Right hindlimb (tissue), 1 donor: ENCODE measurements at places on chromosomes 6 and 20.
A peak's percentile ranks its signal among the peaks of the same experiment; 100 is the strongest.

GRCh38 chr6:32148289-32149091 is 3.2 kb downstream of the PRRT1 start:
- DNase-seq = peak; percentile 81

- DNase-seq = no peak
Observed at GRCh38 chr6:102619585-102619984, 1226.1 kb downstream of the GRIK2 start.

DNA sequence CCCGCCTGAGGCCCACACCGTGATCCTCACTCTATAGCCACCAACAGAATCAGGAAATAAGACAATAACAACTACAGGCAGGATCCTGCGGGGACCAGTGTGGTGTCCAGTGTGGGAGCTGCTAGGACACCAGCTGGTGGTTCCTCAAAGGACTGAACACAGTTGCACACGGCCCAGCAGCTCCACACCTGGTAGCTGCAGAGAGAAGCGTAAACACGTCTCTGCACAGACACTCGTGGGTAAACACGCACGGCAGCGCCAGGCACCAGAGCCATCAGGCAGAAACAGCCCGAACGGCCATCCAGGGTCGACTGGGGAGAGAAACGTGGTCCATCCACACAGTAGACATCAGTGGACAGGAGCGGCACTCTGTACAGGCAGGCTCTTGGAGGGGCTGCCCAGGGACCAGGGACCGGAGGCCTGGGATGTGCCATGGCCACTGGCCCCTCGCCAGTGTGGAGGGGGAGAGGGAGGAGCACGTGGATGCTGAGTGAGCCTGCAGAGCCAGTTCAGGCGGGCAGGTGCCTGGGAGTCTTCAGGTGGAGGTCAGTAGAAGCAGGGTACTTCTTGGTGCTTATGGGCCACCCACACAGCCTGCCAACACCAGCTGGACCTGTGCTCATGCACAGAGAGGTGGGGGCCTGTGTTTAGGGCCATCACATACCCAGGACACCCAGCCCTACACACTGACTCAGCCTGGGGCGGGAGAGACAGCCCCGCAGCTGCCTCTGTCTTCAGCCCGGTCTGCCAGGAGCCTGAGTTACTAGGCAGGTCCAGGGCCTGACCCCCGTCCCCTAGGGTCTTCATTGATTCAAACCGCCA is 7.4 kb upstream of the LAMA5 start:
- no peak for DNase-seq

GRCh38 chr6:156256161-156256560 is 521.0 kb upstream of the ARID1B start:
- DNase-seq = no peak

- no peak for DNase-seq
Observed at GRCh38 chr6:44556046-44556445, 168.5 kb downstream of the CDC5L start.

DNA sequence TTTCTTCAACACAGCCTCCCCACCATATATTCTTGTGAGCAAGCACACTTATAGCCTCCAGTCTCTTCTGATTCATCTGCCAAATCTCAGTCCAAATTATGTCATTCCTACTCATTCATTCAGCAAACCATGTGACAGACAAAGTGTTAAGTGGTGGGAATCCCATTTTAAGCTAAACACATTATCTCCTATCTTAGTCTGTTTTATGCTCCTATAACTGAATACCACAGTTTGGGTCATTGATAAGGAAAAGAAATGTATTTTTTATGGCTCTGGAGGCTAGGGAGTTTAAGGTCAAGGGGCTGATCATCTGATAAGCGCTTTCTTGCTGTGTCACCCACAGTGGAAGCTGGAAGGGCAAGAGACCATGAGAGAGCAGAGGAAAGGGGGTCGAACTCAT is 23.9 kb upstream of the SMIM13 start:
- no peak for DNase-seq

- no peak for DNase-seq
Observed at GRCh38 chr20:23501926-23502325, 11.0 kb downstream of the CST8 start.

- no peak for DNase-seq
Observed at GRCh38 chr6:135233686-135234491, 52.8 kb downstream of the MYB start.

DNA sequence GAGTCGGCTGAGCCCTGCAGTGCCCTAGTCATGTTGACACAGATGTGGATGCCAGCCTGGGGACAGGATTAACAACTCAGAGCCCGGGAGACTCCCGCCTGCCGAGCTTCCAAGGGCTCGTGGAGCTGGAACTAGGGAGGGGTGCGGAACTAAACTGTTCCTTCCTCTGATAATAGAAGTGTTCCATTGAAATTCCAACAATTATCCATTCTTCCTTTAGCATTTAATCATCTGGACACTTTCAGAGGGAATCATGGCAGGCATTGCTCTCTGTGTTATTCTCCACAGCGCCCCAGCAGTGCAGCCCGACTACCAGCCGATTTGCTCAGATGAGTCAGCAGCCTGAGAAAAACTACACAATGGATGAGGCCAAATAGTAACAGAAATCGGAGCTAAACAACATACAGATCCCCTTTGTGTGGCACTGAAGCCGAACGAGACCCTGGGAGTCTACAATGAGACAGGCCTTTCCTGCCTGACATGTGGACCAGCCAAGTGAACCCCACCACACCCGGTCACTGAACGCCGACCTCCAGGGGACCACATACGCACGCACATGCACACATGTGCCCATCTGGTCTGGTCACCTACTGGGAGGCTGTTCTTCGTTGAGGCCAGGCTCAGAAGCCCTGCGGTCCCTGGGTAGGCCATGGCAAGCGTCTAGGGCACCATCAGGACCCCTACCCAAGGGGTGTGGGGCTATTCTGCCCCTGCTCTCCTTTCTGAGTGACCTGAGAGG is 238.4 kb upstream of the AFDN start:
- DNase-seq = no peak

DNA sequence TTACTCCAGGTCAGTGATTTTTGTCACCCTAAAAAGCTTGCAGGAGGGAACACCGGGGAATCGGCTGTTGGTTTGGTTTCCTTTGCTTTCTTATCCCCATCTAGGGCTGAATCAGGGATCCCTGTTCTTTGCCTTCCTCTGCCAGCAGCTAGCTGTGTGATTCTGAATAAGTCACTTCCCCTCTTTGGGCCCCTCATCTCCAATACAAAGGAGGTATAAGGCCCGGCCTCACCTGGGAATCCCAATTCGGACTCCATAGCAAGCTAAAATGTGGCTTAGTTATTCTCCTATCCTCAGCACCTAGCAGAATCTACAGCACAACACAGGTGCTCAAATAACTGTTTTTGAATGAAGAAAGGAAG is 18.5 kb upstream of the ARMC12 start:
- DNase-seq = no peak

DNA sequence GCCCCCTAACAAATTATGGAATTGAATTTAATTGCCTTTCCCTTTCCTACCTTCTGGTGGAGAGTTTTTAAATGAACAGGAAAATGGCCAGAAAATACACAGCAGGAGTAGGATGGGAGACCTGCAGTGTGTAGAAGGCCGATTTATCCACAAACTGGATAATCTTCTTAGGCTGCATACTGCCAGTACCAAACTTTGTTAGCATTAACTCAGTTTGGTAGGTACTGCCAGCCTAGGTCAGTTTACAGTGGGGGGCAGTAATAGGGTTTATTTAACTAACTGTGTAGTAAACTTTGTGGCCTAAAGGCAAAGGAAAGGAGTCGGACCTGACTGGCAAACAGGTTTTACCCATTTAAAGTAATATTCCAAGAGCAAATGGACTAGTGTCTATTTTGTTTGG is 4.6 kb downstream of the NCOA3 start:
- no peak for DNase-seq

- no peak for DNase-seq
Observed at GRCh38 chr20:39036011-39036410, 73.9 kb downstream of the DHX35 start.

GRCh38 chr6:129683601-129684322 is 26.2 kb downstream of the ARHGAP18 start:
- peak; percentile 72 for DNase-seq

GRCh38 chr20:36061754-36062153 is 92.8 kb upstream of the EPB41L1 start:
- DNase-seq = peak; percentile 40

GRCh38 chr20:50381771-50382593 is 128.2 kb upstream of the PTPN1 start:
- DNase-seq = no peak

- DNase-seq = no peak
Observed at GRCh38 chr6:143642403-143642802, 35.4 kb upstream of the PHACTR2 start.

- no peak for DNase-seq
Observed at GRCh38 chr20:57288651-57289277, 22.3 kb upstream of the BMP7 start.

- DNase-seq = no peak
Observed at GRCh38 chr6:1027109-1027794, 284.6 kb upstream of the FOXQ1 start.

DNA sequence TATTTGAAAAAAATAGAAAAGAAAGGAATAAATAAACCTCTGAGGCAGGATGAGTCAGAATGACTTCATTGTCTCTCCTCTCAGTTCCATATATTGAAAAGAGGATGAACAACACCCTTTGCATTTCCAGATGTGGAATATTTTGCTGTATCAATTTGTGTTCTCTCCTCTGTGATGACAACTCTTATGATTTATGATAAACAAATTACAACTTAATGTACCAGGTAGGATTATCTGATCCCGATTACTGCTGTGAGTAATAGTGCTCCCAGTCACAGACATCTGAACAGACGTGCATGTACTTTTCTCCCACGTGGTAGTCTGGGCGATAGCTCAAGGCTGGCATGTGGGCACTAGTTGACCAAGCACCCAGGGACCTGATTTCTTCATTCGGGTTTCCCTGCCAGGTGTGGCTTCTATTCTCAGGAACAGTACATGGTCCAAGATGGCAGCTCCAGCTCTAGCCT is 142.1 kb upstream of the SULF2 start:
- no peak for DNase-seq

GRCh38 chr6:84021625-84022024 is 11.9 kb upstream of the MRAP2 start:
- DNase-seq = no peak

DNA sequence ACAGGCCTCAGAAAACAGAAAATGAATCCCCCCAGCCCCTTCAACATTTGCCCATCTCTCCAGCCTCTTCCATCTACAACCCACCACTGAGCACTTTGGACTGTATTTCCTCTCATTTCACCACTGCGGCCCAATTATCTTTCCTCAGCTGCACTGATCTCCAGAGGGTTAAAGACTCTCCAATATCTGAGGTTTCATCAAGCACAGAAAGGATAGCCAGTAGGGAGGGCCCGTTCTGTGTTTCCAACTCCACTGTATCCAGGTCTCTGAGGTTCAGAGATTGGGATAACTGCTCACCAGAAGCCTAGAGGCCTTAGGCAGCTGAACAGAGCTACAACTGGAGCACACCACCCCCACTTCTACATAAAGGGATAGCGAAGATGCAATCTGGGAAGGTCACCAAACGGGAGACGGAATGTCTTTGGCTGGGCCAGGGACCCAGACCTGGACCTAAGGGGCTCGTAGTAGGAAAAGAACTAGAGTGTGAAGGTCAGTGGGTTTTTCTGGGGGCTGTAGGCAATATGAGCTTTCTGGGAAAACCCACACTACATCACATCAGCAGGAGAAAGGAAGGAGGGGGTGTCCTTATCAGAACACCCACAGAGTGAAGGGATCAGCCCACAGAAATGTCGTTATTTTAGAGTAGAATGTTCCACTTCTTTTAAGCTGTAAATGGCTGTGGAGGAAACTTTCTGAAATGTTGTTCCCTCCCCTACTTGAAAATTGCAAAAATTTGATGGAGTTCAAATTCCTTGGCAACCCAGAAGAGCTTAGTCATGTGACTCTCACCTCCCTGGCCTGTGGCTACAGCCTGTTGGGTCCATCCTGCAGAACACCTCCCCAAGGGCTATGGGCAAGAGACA is 7.3 kb downstream of the KCNK5 start:
- no peak for DNase-seq

DNA sequence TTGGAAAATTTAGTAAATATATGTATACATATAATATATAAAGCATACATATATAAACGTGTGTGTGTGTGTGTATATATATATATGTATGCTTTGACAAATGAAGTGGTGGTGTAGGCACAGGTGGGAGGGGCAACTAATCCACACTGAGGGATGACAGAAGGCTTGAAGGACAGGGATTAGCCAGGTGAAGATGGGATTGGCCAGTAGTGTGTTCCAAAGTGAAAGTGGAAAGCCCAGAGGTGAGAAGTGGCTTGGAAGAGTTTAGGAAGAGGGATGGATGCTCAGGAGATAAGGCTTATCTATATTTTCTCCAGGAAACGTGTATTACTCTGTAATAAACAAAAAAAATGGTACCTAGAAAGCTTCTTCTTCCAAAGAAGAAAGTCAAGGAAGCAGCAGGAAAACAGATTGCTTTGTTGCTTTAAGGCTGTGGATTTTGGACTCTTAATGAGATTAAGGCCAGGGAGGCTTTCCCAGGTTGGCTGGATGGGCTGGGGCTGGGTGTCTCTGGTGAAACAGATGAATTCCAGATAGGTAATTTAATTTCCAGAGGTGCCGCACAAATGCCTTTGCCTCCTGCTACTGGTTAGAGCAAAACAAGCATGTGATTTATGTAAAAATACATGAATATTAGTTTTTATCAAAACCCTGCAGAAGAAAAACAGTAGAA is 63.9 kb downstream of the JARID2 start:
- no peak for DNase-seq

DNA sequence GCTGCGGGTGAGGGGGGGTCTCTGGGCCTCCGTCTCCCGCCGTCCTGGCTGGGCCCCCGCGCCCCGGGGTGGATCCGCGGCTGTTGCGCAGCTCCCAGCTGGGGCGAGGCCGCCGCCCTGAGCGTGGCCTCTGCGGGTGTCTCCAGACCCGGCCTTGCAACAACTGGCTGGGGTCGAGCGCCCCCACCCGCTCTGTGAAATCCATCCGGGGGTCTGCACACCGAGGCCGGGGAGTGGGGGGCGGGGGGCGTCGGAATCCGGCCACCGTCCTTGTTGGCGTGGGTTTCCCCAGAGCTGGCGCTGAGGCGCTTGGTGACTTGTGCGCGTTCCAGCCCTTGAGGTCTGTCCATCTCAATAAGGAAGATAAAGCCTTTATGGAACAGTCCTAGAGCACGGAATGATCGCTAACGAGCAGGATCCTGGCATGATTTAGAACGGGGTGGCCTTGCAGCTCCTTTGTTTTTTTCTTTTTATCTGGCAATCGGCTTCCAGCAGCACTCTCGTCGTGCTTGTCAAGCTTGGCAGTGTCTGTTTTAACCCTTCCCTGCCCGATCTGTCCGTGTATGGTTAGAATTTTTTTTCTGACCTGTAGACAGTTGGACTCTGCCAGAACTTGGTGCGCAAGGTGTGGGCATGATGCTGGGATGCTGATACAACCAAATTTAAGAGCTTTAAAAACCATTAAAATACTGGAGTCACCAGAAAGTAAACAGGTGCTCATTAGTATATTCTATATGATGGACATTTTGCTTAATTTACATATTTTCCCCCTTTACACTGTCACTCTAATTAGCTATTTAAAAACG is 675 bp downstream of the DSTN start:
- peak; percentile 82 for DNase-seq

- no peak for DNase-seq
Observed at GRCh38 chr20:12511499-12511898, 497.3 kb upstream of the SPTLC3 start.
